ENCODE measurements at places on chromosomes 1 and 21.

DNA sequence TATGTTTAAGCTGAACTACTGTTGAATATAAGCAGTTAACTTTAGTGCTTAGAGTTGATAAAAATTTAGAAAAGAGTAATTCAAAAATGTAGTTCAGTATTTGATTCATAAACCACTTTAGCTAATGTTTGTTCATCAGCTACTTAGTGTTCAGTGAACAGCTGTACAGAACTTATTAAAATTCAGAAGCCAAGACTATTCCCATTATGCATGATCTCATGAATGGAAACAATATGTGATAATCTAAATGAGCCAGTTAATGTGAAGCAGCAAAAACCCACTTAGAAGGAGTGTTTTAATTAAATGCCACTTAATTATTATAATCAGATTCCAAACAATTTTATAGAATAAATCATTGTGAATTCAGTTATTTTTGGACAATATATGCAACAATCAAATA lies 92.9 kb upstream of the NEGR1 start:
- no peak for DNase-seq

DNA sequence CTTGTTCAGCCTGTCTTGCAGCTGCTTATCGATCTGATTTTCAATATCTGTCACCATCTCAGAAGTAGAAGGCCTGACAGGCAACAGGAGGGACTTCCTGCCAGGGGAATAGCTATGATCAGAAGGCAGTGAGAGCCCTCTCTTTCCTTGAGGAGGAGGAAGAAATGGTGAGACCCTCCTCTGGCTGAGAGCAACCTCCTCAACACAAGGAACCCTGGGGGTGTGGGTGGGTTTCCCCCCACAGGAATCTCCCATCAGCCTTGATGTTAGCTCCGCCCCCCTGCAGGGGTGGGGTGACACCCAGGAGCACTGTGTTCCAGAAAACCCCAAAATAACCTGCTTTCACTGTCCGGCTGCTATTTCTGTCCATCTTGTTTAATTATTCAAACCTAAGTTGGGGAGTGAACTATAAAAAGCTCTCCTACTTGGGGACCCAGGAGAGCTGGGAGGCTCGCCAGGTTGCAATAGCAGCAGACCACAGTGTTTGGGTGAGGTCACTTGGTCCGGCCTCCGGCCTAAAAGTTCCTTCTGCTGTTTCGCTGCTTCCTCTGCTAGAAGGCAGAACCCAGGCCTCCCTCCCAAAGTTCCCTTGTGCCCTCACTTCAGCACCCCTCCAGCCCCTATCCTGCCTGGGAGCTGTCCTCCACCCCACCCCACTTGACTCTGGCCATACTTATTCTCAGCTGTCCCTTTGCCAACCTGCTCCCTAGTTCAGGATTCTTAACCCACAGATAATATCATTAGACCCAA lies 7.8 kb upstream of the MEF2D start:
- DNase-seq: no peak

- DNase-seq: no peak
These were observed 187.2 kb downstream of the NTNG1 start for GRCh38 chr1:107328087-107328486.

DNA sequence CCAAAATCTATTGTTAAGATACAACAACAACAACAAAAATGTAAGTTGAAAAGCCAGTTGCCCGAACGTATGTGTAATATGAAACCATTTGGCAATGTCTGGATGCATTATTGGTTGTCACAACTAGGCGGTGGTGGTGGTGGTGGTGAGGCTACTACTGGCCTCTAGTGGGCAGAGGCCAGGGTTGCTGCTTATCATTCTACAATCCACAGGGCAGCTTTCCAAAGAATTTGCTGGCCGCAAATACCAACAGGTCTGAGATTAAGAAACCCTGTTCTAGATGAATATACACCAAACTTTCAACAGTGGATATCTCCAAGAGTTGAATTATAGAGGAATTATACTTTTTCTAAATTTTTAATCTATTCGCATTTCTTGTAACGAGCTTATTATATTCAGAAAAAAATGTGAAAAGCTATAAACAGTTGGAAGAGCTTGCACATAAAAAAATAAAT lies 26.8 kb upstream of the ZNF697 start:
- no peak for DNase-seq
